ENCODE measurements at places on chromosomes 5 and 9.

- DNase-seq: no peak
Measured at GRCh38 chr5:67115817-67116216, 80.8 kb downstream of the CD180 start.

DNA sequence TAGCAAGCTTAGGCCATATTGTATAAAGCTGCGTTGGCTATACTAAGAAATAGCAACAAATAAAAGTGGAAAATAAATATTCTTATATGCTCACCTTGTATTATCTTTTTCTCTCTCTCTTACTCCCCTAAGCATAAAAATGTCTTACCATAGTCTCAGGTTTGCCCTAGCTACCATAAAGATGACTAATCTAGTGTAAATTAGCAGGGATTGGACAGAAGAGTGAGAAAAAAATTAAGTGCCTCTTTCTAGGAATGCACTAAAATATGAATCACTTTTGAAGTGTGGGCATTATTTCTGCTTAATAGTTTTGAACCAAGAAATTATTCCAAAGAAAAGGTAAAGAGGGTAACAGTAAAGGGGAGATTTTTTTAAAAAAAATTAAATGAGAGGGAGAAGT lies 201.3 kb downstream of the HINT1 start:
- DNase-seq: no peak

GRCh38 chr5:100623719-100624118 lies 88.5 kb downstream of the FAM174A start:
- DNase-seq: no peak

GRCh38 chr9:2337131-2337530 lies 284.5 kb upstream of the VLDLR start:
- DNase-seq: no peak

Data from stimulated activated CD8-positive, alpha-beta memory T cell treated with anti-CD3 and anti-CD28 coated beads, Interleukin-2, amount 100 ng/mL, for 48 hours (primary cell).